ENCODE measurements at places on chromosomes 1 and 21.
A peak's percentile ranks its signal among the peaks of the same experiment; 100 is the strongest.

DNA sequence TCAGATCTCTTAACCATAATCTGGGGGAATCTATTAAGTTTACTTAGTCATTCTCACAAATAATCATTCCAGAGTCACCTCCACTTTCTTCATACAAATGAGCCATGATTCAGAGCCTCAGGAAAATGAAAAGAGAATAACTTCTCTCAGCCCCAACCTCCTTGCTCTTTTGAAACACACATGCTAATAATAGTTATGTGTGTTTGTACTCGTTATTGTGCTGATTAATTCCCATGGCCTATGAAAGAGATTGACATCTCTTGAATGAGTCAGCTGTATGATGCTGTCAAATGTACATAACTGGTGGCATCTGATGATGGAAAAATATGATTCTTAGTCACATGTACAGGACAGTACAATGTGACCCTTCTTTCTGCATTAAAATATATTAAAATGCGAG lies 41.5 kb downstream of the DTL start:
- peak; percentile 18 for DNase-seq

GRCh38 chr1:1627829-1628753 lies 3.9 kb upstream of the MMP23B start:
- no peak for DNase-seq

GRCh38 chr1:15760520-15761211 lies 2.1 kb downstream of the FBLIM1 start:
- peak; percentile 86 for DNase-seq

DNA sequence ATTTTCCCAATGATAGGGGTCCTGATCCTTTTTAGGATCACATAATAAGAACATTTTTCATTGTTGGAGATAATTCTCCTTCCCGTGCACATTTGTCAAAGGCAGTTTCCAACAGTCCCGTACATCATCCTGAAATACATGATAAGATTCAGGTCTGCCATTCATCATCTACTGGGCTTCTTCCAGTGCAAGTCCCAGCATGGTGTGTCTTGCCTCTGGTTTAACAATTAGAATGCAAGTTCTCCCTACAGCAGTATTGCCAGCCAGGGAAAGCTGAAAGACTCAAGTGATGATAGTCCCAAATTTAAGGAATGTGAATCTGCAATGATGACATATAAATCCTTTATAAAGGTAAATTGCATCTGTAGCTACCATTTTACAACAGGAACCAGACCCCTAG lies 146.2 kb downstream of the DAB1 start:
- no peak for DNase-seq

DNA sequence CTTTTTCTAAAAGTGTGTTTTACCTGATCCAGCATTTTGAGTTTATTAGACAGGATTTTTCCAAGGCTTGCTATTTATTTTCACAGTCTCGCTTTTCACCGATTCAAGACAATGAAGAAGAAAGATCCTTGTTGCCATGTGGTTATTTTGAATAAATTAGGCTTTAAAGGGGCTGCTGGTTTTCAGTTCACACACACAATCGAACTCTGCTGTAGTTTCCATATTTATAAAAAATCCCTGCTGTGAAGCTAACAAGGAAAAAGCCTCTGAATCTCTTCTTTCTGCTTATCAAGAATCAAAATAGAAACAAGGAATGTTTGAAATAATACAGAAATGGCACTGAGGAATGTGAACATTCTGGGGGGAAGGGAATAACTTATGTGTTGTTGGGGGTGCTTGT lies 102.5 kb upstream of the KAZN start:
- DNase-seq, result no peak

DNA sequence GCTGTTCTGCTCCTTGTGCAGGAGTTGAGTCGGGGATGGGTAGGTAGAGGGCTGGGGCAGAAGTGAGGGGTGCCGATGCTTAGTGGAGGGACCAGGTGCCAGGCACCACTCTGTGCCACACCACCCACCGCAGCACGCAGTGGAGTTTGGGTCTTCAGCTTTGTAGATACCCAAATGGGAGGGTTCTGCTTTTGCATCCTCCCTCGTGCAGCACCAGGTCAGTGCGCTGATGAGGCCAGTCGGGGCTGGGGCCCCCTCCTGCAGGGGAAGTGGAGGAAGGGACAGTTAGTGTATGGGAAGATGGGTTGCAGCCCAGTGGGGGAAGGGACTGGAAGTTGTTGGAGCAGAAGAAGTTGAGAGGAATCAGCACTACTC lies 244.0 kb downstream of the RHOU start:
- no peak for DNase-seq

- DNase-seq, result no peak
Measured at GRCh38 chr1:198906739-198907422, 268.0 kb downstream of the PTPRC start.

DNA sequence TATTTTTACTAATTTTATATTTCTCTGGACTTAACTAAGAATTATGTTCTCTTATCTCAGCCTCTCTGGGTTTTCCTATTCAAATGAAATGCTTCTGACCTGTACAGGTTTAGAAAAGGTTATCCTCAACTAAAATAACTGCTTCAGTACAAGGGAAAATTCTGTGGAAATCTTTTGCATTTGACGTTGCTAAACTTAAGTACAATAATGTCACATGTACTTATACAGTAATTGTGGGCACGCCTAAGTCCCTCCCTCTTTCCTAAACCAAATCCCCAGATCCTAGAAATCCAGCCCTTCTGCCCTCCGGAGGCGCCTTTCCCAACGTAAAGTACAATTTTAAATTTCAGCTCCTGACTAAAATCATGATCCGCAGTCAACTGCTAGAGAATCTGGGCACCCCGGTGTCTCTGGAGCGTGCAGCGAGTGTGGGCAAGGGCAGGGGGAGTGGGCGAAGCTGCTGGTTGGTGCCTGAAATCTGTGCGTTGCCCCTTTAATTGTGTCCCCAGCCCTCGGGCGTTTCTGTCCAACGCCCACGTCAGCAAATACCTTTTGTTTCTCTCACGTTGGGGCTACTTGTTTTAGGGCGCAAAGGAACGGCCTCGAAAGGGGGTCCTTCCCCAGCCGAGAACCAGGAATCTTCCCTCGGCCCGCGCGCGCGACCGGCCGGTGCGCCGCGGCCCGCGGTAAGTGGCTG lies at the start of gene ZBTB8A:
TSS of gene ZBTB8A (plus strand) at position 541 of the 697 bp plus-strand sequence. CDS start 53,505 bp downstream, outside the sequence.
- DNase-seq, result peak; percentile 79

DNA sequence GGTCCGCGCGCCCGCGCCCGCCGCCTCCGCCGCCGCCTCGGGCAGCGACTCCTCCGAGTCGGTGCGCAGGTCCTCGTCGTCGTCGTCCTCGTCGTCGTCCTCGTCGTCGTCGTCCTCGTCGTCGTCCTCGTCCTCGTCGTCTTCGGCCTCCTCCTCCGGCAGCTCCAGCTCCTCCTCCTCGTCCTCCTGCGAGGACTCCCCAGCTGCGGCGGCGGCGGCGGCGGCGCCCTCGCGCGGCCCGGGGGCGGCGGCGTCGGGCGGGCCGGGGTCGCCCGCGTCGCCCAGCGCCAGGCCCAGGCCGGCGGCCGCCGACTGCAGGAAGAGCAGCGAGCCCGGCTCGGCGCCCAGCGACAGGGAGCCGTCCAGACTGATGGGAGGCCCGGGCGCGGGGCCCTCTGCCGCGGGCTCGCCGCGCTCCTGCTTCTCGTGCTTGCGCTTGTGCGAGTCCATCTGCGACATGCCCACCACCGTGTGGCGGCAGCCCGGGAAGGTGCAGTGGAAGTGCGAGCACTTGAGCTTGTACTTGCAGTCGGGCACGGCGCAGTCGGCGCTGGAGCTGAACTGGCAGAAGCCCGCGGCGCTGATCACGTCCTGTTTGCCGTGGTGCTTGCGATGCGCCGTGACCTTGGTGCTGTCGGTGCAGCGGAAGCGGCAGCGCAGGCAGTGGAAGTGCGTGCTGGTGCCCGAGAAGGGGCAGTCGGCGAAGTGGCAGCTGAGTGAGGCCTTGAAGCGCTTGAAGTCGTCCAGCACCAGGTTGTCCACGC lies 157.3 kb downstream of the CASZ1 start:
- no peak for DNase-seq

- DNase-seq, result no peak
Measured at GRCh38 chr1:239185245-239185619, 201.1 kb upstream of the CHRM3 start.

Measured in endothelial cell of umbilical vein (primary cell).